ENCODE measurements at places on chromosomes 12 and 14. TPM values are rescaled to one million over a fixed set of nuclear protein-coding genes. Genes with fewer than 3 reads are reported as not detected.
A peak's percentile ranks its signal among the peaks of the same experiment; 100 is the strongest.

- no peak for DNase-seq
These were observed 93.2 kb downstream of the NKX2-1 start for GRCh38 chr14:36426836-36427235.

DNA sequence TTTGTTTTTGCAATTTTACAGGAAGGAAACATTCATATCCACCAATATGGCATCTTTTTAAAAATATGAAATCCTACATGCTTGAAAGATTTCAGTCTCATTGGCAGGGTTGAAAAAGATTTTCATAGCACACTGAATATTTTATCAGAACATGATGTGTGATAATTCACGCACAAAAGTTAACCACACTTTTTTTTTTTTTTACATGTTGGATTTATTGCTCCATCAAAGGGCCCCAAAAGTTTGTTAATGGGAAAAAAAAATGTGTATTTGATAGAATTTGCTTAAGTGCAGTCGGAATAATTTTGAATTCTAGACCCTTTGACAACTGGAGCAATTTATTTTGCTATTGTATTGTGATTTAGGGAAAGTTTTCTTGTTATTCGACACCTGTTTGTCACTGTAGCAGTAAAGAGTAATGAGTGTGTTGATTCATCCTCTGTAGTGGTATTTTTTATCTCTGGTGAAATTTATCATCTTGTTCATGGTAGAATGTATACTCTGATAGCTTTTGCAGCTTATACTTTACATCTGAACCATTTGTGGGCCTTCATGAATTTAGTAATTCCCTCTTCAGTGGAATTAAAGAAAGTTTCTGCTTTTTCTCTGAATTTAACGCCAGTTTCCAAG is 1.1 kb downstream of the EML1 start:
- no peak for DNase-seq

DNA sequence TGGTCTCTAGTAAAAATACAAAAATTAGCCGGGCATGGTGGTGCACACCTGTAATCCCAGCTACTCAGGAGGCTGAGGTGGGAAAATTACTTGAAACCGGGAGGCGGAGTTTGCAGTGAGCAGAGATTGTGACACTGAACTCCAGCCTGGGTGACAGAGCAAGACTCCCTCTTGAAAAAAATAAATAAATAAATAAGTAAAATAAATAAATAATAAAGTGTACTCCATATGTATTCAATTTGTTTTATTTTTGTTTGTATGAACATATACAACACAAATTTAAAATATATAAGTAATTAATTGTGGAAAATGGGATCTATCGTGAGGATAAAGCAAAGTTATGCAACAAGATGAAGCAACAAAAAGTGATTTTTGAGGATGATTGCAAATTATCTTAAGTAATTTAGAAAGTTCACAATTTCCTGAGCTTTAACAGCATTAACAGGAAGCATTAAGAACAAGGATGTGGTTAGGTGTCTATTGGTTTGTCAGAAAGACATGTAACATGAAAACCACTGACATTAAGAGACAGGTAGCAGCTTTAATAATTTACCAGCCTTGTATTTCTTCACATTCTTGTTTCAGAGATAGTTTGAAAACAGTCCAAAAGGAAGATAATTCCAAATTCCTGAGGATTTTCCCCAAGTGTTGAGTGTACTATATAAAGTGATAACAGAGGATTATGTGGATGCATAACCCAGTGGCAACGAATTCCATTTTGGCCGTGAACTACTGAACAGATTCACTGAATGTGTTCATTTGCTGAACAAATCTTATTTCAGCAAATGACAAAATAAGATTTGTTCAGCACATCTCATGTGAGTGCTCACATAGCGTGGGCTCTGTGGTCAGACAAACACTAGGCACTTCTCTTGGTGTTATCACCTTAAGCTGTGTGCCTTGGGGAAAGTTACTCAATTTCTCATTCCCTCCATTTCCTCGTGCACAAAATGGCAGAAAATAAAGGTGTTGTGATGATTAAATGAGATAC is 68.6 kb upstream of the RESF1 start:
- no peak for DNase-seq

- DNase-seq = no peak
These were observed 33.7 kb upstream of the SGPP1 start for GRCh38 chr14:63761351-63762117.

- DNase-seq = no peak
These were observed 13.2 kb downstream of the CLEC4E start for GRCh38 chr12:8527250-8528130.

TAS2R50 gene
- total RNA-seq = 1.2 TPM

NUBPL gene
- 13.5 TPM for total RNA-seq

DNA sequence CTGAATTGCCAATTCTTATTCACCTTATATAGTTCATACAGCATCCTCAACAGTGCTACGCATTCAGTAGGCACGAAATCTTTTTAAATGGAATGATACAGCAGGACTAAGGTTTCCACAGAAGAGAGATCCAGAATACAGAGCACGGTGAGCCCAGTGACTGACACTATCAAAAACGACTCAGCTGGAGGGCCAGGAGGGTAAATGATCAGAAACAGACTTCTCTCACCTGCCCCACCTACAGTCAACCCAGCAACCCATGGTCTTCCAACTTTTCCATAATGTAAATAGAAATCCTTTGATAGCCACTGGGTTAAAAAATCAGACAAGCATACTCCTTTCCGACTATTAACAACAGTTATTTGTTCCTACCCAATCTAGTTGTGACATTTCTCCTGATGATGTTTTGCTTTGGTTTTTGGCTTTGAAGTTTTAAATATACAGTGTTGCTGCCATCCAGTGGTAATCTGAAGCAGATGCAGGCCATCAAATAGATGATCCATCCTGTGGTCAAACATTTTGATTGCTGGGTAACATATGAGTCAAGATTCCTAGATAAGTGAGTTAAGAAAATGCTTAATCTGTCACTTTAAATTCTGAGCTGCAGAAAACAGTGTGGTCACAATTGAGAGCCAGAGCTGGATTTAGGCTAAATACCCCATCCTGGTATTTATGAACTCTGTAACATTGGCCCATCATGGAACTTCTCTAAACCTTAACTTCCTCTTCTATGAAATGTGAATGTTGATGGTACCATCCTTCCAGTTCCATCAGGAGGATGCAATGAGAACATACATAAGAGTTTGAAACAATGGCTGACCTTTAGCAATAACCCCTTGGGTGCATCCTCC is 42.0 kb downstream of the GPHB5 start:
- no peak for DNase-seq

LTBP2 gene
- 2.8 TPM for total RNA-seq

WDHD1 gene
- total RNA-seq = 2.8 TPM

GRCh38 chr14:104560586-104560945 is 19.0 kb upstream of the C14orf180 start:
- DNase-seq = no peak

DNA sequence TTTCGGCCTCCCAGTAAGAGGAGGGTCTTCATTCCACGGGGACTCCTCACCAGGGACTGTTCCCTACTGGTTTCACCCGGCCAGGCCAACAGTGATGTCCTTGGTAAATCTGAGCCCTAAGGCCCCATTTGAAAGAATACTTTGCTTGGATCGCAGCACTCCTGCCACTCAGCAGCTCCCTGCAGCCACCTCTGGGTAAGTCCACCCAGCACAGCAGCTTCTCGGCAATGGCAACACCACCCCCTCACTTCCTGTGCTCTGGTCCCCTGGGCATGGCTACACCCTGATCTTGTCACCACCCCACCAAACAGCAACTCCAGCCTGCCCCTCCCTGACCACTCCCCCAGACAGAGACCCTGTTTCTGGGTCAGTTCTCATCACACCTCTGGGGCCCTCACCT is 100.3 kb downstream of the SETD3 start:
- DNase-seq = no peak

- DNase-seq = no peak
These were observed 48.2 kb upstream of the LRFN5 start for GRCh38 chr14:41558490-41558889.

- peak; percentile 24 for DNase-seq
These were observed 1.3 kb downstream of the TNFAIP2 start for GRCh38 chr14:103124501-103125001.

TSPAN31 gene
- total RNA-seq = 40.6 TPM

GRCh38 chr12:46410495-46410894 is 37.9 kb upstream of the SLC38A2 start:
- no peak for DNase-seq

CHGA gene
- total RNA-seq = 343 TPM

GRCh38 chr12:68498736-68499135 is 112.0 kb upstream of the RAP1B start:
- DNase-seq = no peak

MAP3K12 gene
- total RNA-seq = 6.8 TPM

- DNase-seq = no peak
These were observed 47.5 kb upstream of the DDX11 start for GRCh38 chr12:31026202-31026601.

GRCh38 chr14:54172114-54172513 is 215.5 kb upstream of the BMP4 start:
- no peak for DNase-seq

ALX1 gene
- not detected for total RNA-seq
